ENCODE measurements at places on chromosomes 4 and X. TPM values are rescaled to one million over a fixed set of nuclear protein-coding genes. Genes with fewer than 3 reads are reported as not detected.

- no peak for DNase-seq
These were observed 160.1 kb downstream of the CBR4 start for GRCh38 chr4:168849997-168850396.

DNA sequence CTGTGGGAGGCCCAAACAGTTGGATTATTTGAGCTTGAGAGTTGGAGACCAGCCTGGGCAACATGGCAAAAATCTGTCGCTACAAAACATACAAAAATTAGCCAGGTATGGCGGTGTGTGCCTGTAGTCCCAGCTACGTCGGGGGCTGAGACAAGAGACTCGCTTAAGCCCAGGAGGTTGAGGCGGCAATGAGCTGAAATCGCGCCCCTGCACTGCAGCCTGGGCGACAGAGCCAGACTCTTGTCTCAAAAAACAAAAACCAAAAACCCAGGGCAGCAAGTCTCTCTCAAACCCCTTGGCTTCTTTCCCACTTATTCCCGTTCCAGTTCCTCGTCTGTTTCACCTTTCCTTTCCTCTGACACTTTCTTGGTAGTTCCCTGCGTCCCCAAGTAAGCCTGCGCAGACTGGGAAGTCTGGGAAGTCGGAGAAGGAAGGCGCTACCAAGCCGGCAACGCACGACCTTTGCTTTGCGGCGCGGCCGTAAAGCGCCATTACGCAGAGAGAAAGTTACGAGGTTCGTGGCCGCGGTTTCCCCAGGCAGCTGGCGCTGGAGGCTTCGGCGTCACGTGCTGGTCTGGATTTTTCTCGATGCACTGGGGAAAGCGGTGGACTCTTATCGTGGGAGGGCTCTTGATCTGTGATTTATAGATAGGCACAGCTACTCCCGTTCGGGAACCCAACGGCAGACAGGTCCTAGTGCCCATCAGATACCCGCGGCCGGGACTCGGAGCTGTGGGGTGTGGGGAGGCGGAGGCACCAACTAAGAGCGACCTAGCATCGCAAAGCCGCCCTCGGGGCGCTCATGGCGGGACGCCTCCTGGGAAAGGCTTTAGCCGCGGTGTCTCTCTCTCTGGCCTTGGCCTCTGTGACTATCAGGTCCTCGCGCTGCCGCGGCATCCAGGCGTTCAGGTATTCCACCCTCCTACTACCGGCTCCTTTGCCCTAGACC is at the start of gene NUDT9:
TSS of gene NUDT9 (plus strand) at position 470 of the 949 bp plus-strand sequence. CDS start at position 803, 333 bp downstream.
- peak; percentile 94 for DNase-seq

- peak; percentile 2 for DNase-seq
These were observed 1.6 kb downstream of the PAPSS1 start for GRCh38 chr4:107718351-107718965.

DNA sequence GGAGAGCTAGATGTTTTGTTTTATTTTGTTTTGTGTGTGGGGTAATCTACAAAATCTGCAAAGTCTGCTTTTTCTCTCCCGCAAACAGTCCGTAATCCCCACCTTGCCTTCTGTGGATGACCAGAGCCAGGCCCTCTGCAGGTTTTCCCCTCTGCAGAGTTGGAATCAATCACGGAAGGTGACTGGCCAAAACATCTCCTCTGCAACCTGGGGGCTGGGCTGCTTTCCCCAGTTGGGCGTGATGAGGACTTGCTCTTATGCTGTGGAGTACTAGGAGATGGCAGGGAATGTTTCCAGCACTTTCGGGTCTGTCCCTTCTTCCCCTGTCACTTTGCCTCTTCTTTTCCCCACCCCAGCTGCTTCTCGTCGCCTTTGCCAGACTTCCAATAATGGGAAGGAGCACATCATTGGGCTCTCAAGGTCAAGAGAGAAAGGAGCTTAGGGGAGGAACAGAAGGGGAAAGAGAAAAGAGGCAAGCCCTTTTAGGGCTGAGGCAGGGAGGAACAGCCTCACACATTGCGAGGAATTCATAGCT is 1.1 kb downstream of the TMEM35A start:
- no peak for DNase-seq

DNA sequence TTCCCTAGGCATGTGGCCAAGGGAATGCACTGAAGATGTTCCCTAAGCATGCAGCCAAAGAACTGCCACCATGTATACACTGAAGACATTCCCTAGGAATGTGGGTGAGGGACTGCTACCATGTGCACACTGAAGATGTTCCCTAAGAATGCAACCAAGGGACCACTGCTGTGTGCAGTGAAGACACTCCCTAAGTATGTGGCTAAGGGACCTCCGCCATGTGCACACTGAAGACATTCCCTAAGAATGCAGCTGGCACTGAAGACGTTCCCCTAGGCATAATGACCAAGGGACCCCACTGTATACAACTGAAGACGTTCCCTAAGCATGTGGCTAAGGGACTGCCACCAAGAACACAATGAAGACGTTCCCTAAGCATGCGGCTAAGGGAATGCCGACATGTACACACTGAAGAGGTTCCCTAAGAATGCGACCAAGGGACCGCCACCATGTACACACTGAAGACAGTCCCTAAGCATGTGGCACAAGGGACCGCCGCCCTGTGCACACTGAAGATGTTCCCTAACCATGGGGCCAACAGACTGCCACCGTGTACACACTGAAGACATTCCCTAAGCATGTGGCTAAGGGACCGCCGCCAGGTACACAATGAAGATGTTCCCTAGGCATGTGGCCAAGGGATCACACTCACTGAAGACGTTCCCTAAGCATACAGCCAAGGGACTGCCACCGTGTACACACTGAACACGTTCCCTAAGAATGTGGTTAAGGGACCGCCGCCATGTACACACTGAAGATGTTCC is 25.6 kb downstream of the DHRSX start:
- DNase-seq = no peak

GRCh38 chr4:94605241-94605805 is 152.4 kb upstream of the BMPR1B start:
- DNase-seq = no peak

- DNase-seq = no peak
These were observed 30.3 kb upstream of the TMSB15B start for GRCh38 chrX:103932133-103932532.

GRCh38 chrX:34638116-34638515 is 19.0 kb downstream of the TMEM47 start:
- DNase-seq = peak; percentile 51

RNF150 gene
- total RNA-seq = 16.3 TPM

DCAF12L2 gene
- 0.13 TPM for total RNA-seq

ARAP2 gene
- 14.4 TPM for total RNA-seq

RHOXF2 gene
- not detected for total RNA-seq

UGT2B17 gene
- not detected for total RNA-seq

ATP8A1 gene
- total RNA-seq = 0.40 TPM
